ENCODE measurements at places on chromosomes 1 and 21. TPM values are rescaled to one million over a fixed set of nuclear protein-coding genes. Genes with fewer than 3 reads are reported as not detected.

KIF2C gene
- 0.91 TPM for total RNA-seq

LCE1B gene
- not detected for total RNA-seq

TRPM2 gene
- 0.31 TPM for total RNA-seq

- no peak for DNase-seq
These were observed 61.4 kb downstream of the CASZ1 start for GRCh38 chr1:10734962-10735544.

DNA sequence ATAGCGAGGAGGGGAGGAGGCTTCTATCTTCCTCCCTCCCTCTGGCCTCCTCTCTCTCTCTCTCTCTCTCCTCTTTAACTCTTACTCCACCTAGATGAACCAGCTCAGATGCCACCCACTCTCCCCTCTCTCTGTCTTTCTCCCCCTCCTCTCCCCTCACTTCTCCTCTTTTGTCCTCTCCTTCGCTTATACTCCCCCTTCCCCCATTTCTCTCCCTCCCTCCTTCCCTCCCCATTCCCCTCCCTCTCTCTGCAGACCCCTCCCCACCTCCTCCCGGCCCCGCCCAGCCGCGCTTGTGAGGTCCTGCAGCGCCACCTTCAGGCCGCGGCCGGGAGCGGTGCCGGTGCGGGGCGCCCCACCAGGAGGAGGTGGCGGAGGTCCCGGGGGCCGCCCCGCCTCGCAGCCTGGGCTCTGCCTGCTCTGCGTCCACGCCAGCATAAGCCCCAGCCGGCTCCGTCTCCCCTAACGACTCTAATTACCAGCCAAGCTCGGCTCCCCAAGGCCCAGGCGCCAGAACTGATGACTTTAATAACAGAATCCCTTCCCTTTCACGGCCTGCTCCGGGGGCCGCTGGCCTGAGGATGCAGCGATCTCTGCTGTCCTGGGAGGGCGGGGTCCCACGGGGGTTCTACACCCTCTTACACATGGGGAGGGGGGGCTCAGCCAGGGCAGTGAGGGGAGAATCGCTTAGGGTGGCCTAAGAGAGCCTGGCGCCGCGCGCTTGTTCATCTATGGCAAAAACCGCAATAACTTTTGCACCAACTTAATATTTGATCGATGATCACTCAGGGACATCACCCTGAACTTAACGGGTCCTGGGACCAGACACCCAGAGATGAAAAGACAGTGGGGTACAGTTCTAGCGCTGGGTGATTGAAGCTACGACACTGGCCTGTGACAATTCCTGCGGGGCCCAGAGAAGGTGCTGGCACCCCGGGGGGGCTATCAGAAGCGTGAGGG is 637.3 kb downstream of the MATN1 start:
- no peak for DNase-seq

GRCh38 chr1:38076038-38076437 is 29.4 kb upstream of the POU3F1 start:
- no peak for DNase-seq

- no peak for DNase-seq
These were observed 123.4 kb downstream of the HIVEP3 start for GRCh38 chr1:41795205-41795762.

- no peak for DNase-seq
These were observed 51.9 kb downstream of the PDE9A start for GRCh38 chr21:42705346-42705745.

DNA sequence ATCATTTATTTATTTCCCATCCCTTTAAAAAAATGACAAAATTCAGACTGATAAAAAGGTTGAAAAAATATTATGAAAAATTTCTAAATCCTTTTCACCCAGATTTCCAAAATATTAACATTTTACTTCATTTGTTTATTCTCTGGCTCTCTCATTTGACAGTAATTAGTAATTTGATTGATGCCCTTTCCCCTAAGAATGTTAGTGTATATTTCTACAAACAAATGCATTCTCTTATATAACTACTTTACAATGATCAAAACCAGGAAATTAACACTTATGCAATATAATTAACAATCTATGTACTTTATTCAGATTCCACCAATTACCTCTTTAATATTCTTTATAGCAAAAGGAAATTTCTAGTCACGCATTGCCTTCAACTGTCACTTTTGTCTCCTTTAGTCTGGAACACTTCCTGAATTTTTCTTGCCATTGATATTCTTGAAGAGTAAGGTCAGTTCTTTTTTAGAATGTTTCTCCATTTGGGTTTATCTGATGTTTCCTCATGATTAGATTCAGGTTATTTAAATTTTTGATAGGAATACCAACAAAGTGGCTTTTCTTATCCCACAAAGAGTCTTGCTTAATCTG is 3.9 kb downstream of the CD53 start:
- no peak for DNase-seq

DNA sequence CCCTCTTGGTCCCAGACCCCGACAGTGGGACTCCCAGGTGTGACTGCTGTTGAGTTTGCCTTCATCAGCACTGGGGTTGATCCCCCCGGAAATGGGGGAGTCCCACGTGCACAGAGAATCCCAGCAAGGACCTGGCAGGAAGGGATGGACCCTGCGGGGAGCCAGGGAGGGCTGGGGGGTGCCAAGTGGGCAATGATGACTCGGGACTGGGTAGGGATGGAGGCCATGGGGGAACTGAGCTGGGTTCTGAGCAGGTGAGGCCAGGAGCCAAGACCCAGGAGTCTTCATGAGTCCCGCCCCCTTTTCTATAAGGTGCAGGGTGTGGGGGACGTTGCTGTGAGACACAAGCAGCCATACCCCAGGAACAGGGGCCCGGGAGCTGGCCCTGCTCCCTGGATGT is 103.8 kb downstream of the CRYAA start:
- no peak for DNase-seq

- no peak for DNase-seq
These were observed 20.6 kb upstream of the PPM1J start for GRCh38 chr1:112735752-112736151.

GRCh38 chr21:39388038-39388810 is 39.3 kb upstream of the HMGN1 start:
- peak; percentile 87 for DNase-seq

DNA sequence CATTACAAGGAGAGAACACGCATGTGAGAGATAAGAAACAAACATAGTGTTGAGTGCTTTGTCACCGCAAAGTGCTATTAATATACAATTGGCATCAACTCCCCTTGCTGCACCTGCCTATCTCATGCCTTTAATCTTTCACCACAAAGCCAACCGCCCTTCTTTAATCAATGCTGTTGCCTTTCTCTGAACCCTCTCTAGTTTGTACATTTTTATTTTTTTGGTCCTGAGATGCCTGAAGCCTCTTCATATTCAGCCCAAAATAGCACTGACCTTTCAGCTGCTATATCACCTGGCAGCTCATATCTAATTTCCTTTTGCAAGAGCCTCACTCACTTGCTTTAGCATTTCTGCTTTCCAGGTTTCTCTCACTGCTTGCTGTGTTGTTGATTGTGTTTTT is 504.7 kb downstream of the NUF2 start:
- DNase-seq: no peak

GRCh38 chr1:188904201-188904600 is 1573.5 kb downstream of the BRINP3 start:
- DNase-seq: no peak
